CD4-positive, alpha-beta memory T cell (primary cell): ENCODE measurements at places on chromosomes 5 and 9. TPM values are rescaled to one million over a fixed set of nuclear protein-coding genes. Genes with fewer than 3 reads are reported as not detected.

GRCh38 chr5:101943784-101944183 lies 352.3 kb downstream of the SLCO4C1 start:
- H3K27ac ChIP-seq = no peak overlapping the region
- no peaks in the 10 kb centered on the region for H3K27me3 ChIP-seq
- H3K36me3 ChIP-seq = no peaks in the 10 kb centered on the region
- no peak for DNase-seq
- no peak overlapping the region for H3K4me3 ChIP-seq

GRCh38 chr5:79547429-79547822 lies 33.5 kb upstream of the HOMER1 start:
- no peaks in the 10 kb centered on the region for H3K27me3 ChIP-seq
- no peaks in the 10 kb centered on the region for H3K36me3 ChIP-seq
- no peak overlapping the region for H3K27ac ChIP-seq
- no peak for DNase-seq

- DNase-seq = no peak
- H3K36me3 ChIP-seq = no peaks in the 10 kb centered on the region
- H3K4me1 ChIP-seq = no peaks in the 10 kb centered on the region
- no peaks in the 10 kb centered on the region for H3K27me3 ChIP-seq
- H3K27ac ChIP-seq = no peak overlapping the region
These were observed 428.3 kb downstream of the DNAH5 start for GRCh38 chr5:13516195-13516594.

- H3K4me1 ChIP-seq = no peaks in the 10 kb centered on the region
- no peak overlapping the region for H3K27ac ChIP-seq
- H3K27me3 ChIP-seq = no peaks in the 10 kb centered on the region
These were observed 119.5 kb downstream of the YTHDC2 start for GRCh38 chr5:113632996-113633395.

GRCh38 chr5:84372066-84372695 lies 12.5 kb downstream of the EDIL3 start:
- no peaks in the 10 kb centered on the region for H3K36me3 ChIP-seq
- H3K4me3 ChIP-seq = no peak overlapping the region
- no peaks in the 10 kb centered on the region for H3K27me3 ChIP-seq
- no peak for DNase-seq
- H3K4me1 ChIP-seq = no peaks in the 10 kb centered on the region

GRCh38 chr5:167489202-167489601 lies 802.2 kb upstream of the WWC1 start:
- H3K27ac ChIP-seq = no peak overlapping the region
- H3K36me3 ChIP-seq = no peaks in the 10 kb centered on the region
- DNase-seq = no peak
- H3K4me3 ChIP-seq = no peak overlapping the region

GRCh38 chr5:120252839-120253238 lies 211.3 kb upstream of the PRR16 start:
- H3K27ac ChIP-seq = no peak overlapping the region
- H3K36me3 ChIP-seq = no peaks in the 10 kb centered on the region

GRCh38 chr5:93894601-93895354 lies 153.4 kb upstream of the POU5F2 start:
- DNase-seq = no peak
- no peak overlapping the region for H3K27ac ChIP-seq
- H3K36me3 ChIP-seq = no peaks in the 10 kb centered on the region
- no peaks in the 10 kb centered on the region for H3K4me1 ChIP-seq
- H3K4me3 ChIP-seq = no peak overlapping the region
- no peaks in the 10 kb centered on the region for H3K27me3 ChIP-seq

- H3K4me1 ChIP-seq = no peaks in the 10 kb centered on the region
- no peaks in the 10 kb centered on the region for H3K27me3 ChIP-seq
- no peak for DNase-seq
- no peaks in the 10 kb centered on the region for H3K36me3 ChIP-seq
- no peak overlapping the region for H3K4me3 ChIP-seq
- H3K27ac ChIP-seq = no peak overlapping the region
These were observed 11.7 kb downstream of the CAVIN4 start for GRCh38 chr9:100589582-100589981.

DNA sequence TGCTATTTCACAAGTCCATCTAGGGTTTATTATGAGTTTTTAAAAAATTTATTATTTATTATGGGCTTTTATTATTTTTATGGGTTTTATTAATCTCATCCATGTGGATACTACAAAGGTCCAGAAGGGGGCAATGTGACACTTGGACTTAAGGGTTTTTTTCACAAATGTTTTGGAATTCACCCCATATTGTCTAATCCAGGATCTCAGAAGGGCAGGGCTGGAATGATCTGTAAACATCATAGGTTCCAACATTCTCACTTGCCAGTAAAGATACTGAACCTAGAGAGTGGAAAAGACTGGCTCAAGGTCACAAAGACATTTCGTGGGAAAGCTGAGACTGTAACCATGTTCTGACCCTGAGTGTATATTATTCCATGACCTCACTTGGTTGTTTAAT lies 35.6 kb downstream of the NIM1K start:
- H3K4me1 ChIP-seq = no peaks in the 10 kb centered on the region
- H3K36me3 ChIP-seq = no peaks in the 10 kb centered on the region

- peak; percentile 85 for DNase-seq
- H3K36me3 ChIP-seq = no peaks in the 10 kb centered on the region
- H3K27me3 ChIP-seq = no peaks in the 10 kb centered on the region
- no peak overlapping the region for H3K4me3 ChIP-seq
- no peak overlapping the region for H3K27ac ChIP-seq
- H3K4me1 ChIP-seq = peaks cover 18% of the 10 kb centered on the region
These were observed 18.3 kb upstream of the MLLT3 start for GRCh38 chr9:20640331-20641187.

The AHRR gene
- 1.2 TPM for total RNA-seq

The RNF183 gene
- not detected for total RNA-seq
